ENCODE measurements at places on chromosomes 5 and 9.

DNA sequence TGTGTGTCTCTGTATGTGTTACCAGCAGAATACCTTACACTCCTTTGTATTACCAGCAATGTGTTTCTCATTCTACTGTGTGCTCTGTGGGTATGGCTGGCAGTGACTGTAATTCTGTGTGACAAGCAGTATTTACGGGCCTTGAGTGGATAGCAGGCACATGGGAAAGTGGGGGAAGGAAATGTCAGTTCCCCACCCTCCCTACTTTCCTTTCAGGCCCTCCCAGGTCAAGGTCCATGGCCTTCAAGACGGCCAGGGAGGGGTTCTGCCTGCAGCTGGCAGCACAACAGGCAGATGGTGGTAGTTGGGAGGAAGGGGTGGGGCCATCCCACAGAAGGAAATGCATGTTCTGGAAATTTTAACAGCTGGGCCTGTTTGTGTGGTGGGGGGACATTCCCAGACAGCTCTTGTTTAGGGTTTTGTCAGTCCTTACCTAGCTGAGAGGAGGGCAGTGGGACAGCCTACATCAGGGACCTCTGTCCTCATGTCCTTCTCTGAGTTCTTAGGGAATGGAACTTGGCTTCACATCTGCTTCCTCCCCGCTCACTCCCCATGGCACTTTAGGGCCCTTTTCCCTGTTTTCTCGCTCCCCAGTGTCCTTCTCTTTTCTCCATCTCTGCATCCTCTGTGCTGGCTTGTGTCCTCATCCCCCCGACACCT is 14.6 kb upstream of the TNIP1 start:
- no peak for DNase-seq

DNA sequence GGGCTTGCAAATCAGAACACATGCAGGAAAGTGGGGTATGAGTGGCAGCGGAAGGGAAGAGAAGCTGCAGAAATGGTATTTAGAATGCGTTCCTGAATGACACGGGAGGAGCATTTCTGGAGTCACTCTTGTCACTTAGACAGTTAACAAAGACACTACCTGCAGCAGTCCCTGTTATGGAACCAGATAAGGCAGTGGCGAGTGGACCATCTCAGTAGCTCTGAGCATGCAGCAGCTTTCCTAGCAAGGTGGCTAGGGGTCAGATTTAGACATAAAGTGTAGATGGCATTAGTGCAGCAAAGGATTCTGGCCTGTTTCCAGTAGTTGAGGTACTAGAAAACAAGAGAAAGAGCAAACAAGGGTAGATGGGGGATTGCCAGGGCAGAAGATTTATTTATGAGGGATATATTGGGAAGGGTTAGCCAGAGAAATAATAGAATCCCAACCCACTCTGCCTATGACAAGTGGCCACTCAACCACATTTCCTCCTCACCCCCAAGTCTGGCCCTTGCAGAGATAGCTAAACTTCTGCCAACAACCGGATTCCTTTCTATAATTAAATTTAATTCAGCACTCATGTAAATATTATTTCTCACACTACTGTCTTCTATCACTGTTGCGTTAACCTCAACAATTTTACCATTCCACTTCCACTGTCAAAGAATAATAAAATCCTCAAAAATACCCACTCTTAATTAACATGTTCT is 201.6 kb downstream of the DCP2 start:
- no peak for DNase-seq

DNA sequence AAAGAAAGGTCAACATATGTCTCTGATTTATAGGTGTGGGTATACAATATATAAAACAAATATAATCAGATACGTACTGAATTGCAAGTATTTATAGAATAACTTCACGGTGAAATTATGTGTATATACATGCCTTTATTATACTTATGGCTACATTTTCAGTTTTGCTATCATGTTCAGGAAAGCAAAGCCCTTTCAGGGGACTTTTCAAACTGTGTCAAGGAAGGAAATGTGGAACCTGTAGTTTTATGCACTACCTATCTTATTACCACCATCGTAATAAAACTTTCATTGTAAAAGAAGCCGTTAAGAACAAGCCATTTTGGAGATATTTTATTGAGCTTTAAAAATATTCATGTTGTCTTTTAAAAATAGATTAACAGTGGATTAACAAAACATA is 257.2 kb downstream of the PJA2 start:
- no peak for DNase-seq

GRCh38 chr9:74092491-74092834 is 404.7 kb upstream of the RORB start:
- no peak for DNase-seq

GRCh38 chr5:115888027-115888426 is 46.3 kb downstream of the AP3S1 start:
- DNase-seq: no peak

DNA sequence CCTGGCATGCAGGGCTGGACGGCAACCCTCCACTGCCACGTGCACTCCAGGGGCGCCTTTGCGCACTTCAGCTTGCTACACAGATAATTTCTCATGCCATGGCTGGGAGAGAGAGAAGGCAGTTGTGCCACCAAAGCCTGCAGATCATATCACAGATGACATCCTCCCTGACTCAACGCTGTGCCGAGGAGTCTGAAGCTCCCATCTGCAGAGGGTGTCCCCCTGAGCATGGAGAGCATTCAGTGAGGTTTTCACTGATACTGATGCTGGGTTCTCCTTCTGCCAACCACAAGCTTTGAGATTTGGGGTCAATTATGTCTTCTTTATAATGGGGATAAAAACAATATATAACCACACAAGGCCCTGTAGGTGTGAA is 607.4 kb upstream of the ADAMTS16 start:
- DNase-seq: no peak

DNA sequence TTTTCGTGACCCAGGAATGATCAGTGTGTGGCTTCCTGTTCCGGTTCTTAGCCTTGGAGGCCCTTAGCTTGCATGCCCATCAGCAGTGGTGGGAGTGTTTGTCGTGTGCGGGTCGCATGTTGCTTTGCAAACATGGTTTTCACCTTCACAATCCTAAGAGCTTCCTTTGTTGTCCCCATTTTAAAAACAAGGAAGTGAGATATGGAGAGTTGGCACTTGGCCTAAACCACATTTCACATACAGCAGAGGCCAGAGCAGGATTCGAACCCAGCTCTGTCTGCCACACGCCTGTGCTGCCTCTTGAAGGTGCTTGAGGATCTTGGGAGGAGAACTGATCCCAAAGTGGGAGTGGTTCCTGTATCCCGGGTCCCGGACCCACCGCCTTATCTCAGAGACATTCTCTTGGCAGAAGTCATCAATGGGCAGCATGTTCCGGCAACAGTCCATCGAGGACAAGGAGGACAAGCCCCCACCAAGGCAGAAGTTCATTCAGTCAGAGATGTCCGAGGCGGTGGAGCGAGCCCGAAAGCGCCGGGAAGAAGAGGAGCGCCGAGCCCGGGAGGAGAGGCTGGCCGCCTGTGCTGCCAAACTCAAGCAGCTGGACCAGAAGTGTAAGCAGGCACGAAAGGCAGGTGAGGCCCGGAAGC is 38.2 kb upstream of the POMT1 start:
- no peak for DNase-seq

- no peak for DNase-seq
These were observed 3.8 kb downstream of the CREB3 start for GRCh38 chr9:35736201-35736633.

GRCh38 chr5:8209500-8209899 is 340.6 kb downstream of the MTRR start:
- DNase-seq: no peak

- no peak for DNase-seq
These were observed 36.1 kb upstream of the RUSC2 start for GRCh38 chr9:35453786-35454185.

- DNase-seq: no peak
These were observed 97.8 kb downstream of the TSSK1B start for GRCh38 chr5:113336975-113337374.

- DNase-seq: no peak
These were observed 61.8 kb downstream of the COX7C start for GRCh38 chr5:86679529-86679928.

DNA sequence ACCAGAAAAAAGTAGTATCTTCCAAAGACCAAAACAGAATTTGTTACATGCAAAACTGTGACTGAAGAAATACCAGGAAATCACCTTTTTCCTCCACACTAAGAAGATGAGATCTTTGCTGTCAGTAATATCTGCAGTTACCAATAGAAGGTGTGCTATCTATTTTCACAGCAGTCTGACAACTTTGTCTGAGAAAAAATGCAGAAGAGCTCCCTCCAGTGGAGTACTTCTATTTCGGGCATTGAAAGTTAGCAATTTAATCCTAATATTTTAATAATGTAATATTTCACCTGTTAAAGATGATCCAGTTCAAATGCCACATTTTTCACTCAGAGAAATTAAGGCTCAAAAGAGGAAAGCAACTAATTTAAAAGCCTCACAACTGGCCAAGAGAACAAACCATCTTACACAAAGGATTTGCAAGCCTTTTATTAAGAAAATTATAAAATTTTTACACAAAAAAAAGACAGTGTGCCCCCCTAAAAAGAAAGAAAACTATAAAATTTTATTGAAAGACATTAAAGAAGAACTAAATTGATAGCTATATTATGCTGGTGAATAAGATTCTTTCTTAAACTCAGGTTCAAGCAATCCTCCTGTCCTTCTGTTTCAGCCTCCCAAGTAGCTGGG is 50.6 kb downstream of the DEPDC1B start:
- no peak for DNase-seq

DNA sequence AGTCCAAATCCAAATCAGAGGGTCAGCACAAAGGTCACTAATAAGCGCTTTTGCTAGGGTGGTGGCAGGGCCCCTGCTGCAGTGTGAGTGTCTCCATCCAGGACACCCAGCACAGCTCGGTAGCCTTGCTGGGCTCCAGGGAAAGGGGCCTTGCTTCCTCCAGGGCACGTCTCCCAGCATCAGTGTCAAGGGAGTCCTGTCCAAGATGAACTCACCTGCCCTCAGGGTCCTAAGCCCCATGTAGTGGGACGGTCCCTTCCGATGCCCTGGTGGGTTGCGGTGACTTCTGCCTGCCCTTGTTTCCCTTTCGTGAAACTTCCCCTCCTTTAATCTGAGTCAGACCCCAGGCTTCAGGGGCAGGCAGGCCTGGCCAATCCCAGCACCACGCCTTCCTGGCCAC is 101.7 kb downstream of the ZNF354C start:
- DNase-seq: no peak

- DNase-seq: no peak
These were observed 18.4 kb downstream of the RUFY1 start for GRCh38 chr5:179568721-179569120.

Data from cortex of kidney (tissue), 1 donor.